ENCODE measurements at places on chromosomes 6 and 20.
A peak's percentile ranks its signal among the peaks of the same experiment; 100 is the strongest.

DNA sequence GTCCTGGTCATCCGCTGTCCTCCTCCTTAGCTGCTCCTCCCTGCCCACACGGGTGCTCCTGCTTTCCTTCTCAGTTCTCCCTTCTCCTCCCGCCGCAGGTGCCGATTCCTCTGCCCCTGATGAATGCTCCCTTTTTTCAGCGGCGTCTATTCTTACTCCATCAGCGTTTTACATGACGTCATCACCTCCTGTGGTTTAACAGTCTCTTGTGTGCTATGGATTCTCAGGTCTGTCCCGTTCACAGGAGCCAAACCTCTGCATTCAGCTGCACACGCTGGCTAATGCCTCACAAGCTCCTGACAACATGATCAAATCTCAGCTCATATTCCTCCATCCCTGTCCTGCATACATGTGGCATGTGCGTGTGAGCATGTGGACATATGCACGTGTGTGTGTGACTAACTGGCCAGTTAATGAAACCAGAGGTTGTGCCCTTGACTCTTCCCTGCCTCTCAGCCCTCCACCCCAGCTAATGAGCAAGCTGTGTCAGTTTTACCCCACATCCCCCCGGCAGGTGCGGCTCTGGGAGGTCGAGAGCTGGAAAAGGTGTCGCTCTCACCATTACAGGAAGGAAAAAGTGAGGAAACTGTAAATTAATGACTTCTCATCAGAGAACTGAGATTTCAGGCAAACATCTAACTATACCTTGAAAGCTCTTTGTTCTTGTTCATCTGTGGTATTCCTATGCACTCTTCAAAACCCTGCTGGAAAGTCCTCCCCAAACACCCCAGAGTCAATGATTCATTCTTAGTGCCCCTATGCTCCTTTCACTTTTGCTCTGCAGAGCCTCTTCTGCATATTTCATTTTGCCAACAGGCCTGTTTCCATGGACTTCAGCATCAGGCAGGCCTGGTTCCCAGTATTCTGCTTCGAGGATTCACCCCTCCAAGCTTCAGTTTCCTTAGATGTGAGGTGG is 163.1 kb downstream of the TTLL2 start:
- H3K4me1 ChIP-seq, result no peaks in the 10 kb centered on the region
- H3K27ac ChIP-seq, result no peak overlapping the region
- no peak for DNase-seq
- H3K4me3 ChIP-seq, result no peak overlapping the region

DNA sequence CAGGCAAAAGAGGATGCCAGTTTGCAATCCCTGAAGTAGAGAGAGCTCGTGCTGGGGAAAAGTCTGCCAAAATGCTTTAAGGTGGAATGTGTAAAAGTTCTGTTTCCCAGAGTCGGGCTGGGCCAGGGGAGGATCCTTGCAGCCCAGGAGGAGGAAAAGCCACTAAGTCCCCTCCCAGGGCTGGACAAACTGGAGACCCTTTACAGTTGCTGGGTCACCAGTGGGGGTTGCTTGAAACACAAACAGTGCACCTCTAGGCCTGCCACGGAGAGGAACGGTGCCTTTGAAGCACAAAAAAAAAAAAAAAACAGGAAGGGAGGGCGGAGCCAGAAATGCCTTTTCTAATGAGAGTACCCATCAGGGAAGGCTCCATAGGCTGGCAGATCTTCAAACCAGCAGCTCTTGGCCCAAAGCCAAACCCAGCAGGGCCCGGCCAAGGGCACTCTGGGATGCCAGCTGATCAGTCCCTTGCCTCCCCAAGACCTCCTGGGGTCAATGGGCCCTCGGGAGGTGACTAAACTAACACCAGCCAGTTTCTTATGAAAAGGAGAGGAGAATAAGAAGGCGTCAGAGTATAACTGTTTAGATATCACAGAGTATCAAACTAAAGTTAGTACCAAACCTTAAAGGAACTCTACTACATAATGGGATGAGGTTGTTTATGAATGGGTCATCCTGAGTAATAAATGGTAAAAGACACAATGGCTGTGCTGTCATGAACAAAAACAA is 23.7 kb downstream of the HLA-A start:
- no peaks in the 10 kb centered on the region for H3K36me3 ChIP-seq
- peak overlapping the region; percentile 50 for H3K4me3 ChIP-seq
- peak overlapping the region; percentile 94 for H3K27ac ChIP-seq
- peak; percentile 52 for DNase-seq
- H3K27me3 ChIP-seq, result no peaks in the 10 kb centered on the region

DNA sequence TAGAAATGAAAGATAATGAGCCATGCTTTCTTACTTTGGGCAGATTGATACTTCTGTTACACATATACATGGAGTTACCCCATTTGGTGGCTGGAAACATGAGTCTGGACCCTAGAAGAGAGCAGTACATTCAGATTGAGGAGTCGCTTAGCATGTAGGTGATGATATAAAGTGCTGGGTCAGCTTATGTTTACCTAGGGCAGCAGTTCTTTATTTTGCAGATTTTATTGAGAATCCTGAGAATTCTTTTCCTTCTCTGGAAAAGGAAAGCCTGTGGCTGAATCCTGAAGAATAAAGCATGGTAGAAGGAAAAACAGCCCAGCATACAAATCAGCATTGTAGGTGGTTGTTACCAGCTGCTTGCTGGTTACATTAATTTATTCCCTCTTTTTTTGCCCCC is 91.2 kb downstream of the SMAP1 start:
- H3K36me3 ChIP-seq, result no peaks in the 10 kb centered on the region
- 0 out of 2 replicates have a peak, but pooled peaks cover 17% of the 10 kb centered on the region for H3K4me1 ChIP-seq
- H3K27ac ChIP-seq, result peak overlapping the region; percentile 64
- H3K4me3 ChIP-seq, result no peak overlapping the region
- DNase-seq, result peak; percentile 67
- no peaks in the 10 kb centered on the region for H3K27me3 ChIP-seq

GRCh38 chr6:19736066-19736465 is 101.1 kb upstream of the ID4 start:
- peaks cover 51% of the 10 kb centered on the region for H3K4me1 ChIP-seq
- no peak overlapping the region for H3K4me3 ChIP-seq
- no peaks in the 10 kb centered on the region for H3K27me3 ChIP-seq

- no peaks in the 10 kb centered on the region for H3K27me3 ChIP-seq
- H3K4me1 ChIP-seq, result no peaks in the 10 kb centered on the region
- H3K36me3 ChIP-seq, result no peaks in the 10 kb centered on the region
- peak; percentile 17 for DNase-seq
- no peak overlapping the region for H3K4me3 ChIP-seq
Observed at GRCh38 chr6:159075506-159076228, 30.9 kb upstream of the TAGAP start.

DNA sequence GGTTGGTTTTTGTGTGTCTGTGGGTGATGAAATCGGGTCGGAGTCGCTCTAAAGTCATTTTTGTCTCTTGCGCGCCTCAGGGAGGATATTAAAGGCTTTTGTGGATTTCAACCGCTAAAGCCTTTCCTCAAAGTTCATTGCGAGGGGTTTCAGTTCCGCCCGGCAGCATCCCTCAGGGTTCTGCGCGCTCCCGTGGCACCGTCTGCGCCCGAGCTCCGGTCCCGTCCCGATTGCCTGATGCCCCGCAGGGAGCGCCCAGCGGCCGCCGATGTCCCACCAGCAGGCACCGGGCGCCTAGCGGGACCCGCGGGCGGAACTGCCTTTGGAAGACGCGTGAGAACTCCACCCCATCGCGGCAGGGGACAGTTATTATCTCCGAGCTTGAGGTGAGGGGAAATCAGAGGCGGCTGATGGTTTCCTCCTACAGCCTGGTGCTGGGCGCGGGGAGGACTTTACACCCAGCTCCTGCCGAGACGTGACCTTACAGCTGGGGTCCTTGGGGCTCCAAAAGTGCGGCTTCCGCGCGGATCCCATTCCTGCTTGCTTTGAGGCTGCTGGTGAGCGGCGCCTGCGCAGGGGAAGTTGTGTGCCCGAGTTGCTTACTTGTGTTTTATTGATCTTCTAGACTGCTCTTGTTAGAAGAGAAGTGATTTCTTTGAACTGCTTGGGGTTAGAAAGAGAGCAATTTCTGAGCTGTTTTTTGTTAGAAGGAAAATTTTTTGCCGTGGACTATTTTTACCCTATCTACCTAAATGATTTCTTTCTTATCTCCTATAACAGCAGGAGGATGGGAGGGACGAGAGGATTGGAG is 27.1 kb downstream of the ULBP1 start:
- H3K4me1 ChIP-seq, result peaks cover 13% of the 10 kb centered on the region
- no peak overlapping the region for H3K27ac ChIP-seq
- peaks cover 97% of the 10 kb centered on the region for H3K27me3 ChIP-seq
- DNase-seq, result peak; percentile 55

GRCh38 chr6:35427435-35427834 is 24.7 kb upstream of the FANCE start:
- H3K36me3 ChIP-seq, result peaks cover 3% of the 10 kb centered on the region
- H3K27me3 ChIP-seq, result no peaks in the 10 kb centered on the region
- no peak overlapping the region for H3K27ac ChIP-seq
- H3K4me1 ChIP-seq, result peaks cover 15% of the 10 kb centered on the region
- no peak for DNase-seq

DNA sequence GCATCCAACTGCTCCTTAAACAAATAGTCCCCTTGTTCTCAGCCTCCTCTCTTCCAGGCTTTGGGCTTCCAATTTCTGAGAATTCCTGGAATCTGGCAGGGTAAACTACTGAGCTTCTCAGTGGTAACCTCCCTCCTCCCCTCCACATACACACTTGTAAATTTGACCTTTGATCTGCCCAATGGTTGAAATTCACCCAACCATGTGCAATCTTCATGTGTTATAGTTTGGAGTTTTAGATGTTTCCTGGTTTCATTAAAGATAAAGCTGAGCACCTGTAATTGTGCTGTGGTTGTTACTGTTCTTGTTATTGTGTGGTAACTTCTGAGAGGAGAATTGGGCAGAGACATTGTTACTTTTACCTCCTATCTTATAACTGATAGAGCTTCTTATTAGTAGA is 328.4 kb downstream of the TPBG start:
- no peak for DNase-seq
- H3K4me1 ChIP-seq, result no peaks in the 10 kb centered on the region
- no peak overlapping the region for H3K4me3 ChIP-seq
- no peaks in the 10 kb centered on the region for H3K36me3 ChIP-seq

DNA sequence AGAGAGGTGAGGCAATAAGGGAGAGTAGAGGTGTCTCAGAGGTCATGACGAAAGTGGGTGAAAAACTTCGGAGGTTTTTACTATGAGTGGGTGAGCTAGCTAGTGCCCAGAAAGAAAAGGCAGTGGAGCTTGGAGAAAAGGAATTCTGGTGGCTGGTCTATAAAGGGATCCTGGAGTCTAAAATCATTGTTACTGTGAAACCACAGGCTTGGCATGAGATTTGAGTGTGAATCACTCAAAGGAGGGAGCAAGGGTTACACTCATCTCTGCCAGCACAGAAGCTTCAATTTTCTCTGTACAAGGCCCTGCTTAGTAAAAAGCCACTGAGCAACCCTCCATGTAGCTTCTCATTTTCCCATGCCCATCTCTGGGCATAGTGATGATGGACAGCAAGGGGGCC is 47.5 kb downstream of the CD83 start:
- DNase-seq, result no peak
- no peak overlapping the region for H3K27ac ChIP-seq
- no peaks in the 10 kb centered on the region for H3K27me3 ChIP-seq
- H3K36me3 ChIP-seq, result no peaks in the 10 kb centered on the region

DNA sequence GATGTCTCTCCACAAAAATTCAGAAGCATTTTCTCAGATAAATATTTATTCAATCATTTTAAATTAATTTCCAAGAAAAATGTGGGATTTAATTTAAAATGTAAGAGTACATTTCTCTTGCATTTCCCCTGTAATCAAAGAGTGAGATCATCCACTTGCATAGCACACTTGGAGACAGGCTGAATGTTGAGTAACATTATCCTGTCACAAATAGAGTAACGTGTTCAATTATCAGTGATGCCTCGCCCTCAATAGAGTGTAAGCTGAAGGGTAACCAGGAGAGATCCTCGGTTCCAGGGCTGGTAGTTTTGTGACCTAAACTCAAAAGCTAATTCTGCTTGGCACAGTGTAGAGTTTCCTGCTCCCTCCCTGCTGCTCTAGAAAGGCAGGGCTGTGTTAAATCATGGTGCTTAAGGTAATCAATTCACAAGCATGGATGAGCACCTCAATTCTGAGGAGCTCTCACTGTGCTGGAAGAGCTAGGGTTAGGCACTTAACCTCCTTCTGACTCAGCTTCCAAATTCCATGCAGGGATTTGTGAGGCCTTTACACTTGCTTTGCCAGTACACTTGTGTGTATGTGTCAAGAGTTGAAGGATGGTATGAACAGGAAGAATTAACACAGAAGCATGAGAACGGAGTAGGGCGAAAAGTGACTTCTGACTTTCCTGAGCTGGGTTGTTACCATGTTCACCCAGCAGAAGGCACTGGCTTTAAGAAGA is 56.6 kb downstream of the MMUT start:
- no peaks in the 10 kb centered on the region for H3K27me3 ChIP-seq
- no peak overlapping the region for H3K4me3 ChIP-seq
- DNase-seq, result peak; percentile 13
- no peak overlapping the region for H3K27ac ChIP-seq

- H3K36me3 ChIP-seq, result no peaks in the 10 kb centered on the region
- DNase-seq, result no peak
- no peaks in the 10 kb centered on the region for H3K4me1 ChIP-seq
Observed at GRCh38 chr6:96917098-96917497, 7.4 kb upstream of the KLHL32 start.

DNA sequence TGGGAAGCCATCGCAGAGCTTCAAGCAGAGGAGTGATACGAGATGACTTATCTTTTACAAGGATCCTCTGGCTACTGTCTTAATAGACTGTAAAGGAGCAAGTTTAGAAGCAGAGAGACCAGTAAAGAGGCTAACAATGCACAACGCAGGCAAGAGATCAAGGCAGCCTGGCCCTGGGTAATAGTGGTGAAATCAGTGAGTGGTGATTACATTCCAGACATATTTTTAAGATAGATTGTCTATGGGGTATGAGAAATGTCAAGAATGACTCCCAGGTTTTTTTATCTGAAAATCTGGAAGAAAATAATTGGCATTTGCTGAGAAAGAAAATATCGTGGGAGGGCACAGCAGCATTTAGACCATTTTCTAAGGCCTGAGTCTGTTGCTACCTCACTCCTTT is 213.6 kb upstream of the HTR1E start:
- H3K27me3 ChIP-seq, result no peaks in the 10 kb centered on the region
- peak; percentile 8 for DNase-seq
- no peak overlapping the region for H3K4me3 ChIP-seq
- no peak overlapping the region for H3K27ac ChIP-seq
- H3K4me1 ChIP-seq, result no peaks in the 10 kb centered on the region

GRCh38 chr20:24488800-24489175 is 19.4 kb downstream of the SYNDIG1 start:
- H3K36me3 ChIP-seq, result no peaks in the 10 kb centered on the region
- H3K27me3 ChIP-seq, result no peaks in the 10 kb centered on the region
- no peak overlapping the region for H3K27ac ChIP-seq
- peaks cover 11% of the 10 kb centered on the region for H3K4me1 ChIP-seq
- no peak overlapping the region for H3K4me3 ChIP-seq
- DNase-seq, result no peak

- H3K27ac ChIP-seq, result no peak overlapping the region
- no peaks in the 10 kb centered on the region for H3K36me3 ChIP-seq
- H3K4me1 ChIP-seq, result no peaks in the 10 kb centered on the region
- no peak for DNase-seq
- no peak overlapping the region for H3K4me3 ChIP-seq
Observed at GRCh38 chr6:167774881-167775280, 51.8 kb upstream of the AFDN start.

GRCh38 chr6:41741625-41742490 is 5.3 kb downstream of the PGC start:
- no peak overlapping the region for H3K4me3 ChIP-seq
- no peaks in the 10 kb centered on the region for H3K36me3 ChIP-seq
- no peak for DNase-seq
- no peaks in the 10 kb centered on the region for H3K27me3 ChIP-seq
- H3K4me1 ChIP-seq, result no peaks in the 10 kb centered on the region

Measured in GM23338 (cell line).